ENCODE measurements at places on chromosomes 5 and 9.

- no peak for DNase-seq
These were observed 7.0 kb upstream of the UGT3A2 start for GRCh38 chr5:36073595-36074216.

- no peak for DNase-seq
These were observed 63.5 kb downstream of the GALNT12 start for GRCh38 chr9:98870782-98871557.

DNA sequence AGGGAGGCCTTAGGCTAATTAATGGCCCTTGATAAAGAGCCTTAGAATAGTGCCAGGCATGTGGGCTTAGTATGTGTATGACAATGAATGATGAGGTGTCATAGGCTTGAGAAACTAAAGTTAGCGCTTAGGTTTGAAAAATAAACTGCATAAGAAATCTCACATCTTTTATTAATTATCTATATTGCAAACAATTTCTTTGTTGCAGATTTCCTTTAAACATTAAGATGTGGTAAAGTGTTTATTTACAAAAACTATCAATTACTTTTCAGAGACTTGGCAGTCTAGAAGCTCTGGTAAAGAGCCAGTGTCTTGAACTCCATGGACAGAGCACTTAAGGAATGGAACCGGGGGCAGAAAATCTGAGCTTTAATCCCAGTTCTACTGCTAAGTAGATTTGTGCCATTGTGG, 23.1 kb downstream of the MAP1B start:
- DNase-seq = no peak

- DNase-seq = peak; percentile 78
These were observed 28.7 kb downstream of the NEK6 start for GRCh38 chr9:124286292-124286931.

DNA sequence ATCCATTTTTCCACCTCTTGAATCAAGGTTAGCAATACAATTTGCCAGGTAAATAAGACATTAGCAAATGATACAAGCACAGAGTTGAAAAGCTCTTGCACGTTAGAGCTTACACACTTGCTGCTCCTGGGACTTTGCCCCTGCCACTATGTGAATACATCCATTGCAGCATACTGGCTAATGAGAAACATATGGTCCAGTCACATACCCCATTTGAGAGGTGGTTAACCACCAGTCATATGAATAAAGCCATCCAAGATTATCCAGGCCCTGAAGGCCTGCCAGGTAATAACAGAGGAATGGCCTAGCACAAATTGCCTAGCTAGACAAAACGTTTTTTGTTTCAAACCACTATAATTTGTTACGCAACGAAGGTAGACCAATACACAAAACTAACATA, 45.8 kb upstream of the FTMT start:
- no peak for DNase-seq

GRCh38 chr9:90064971-90065370, 460.2 kb downstream of the GADD45G start:
- DNase-seq = no peak

- DNase-seq = no peak
These were observed 183.3 kb upstream of the PIK3R1 start for GRCh38 chr5:68032216-68032762.

GRCh38 chr9:133876144-133876543, 116.0 kb downstream of the VAV2 start:
- peak; percentile 8 for DNase-seq

- no peak for DNase-seq
These were observed 80.6 kb upstream of the DAB2 start for GRCh38 chr5:39505363-39505762.

DNA sequence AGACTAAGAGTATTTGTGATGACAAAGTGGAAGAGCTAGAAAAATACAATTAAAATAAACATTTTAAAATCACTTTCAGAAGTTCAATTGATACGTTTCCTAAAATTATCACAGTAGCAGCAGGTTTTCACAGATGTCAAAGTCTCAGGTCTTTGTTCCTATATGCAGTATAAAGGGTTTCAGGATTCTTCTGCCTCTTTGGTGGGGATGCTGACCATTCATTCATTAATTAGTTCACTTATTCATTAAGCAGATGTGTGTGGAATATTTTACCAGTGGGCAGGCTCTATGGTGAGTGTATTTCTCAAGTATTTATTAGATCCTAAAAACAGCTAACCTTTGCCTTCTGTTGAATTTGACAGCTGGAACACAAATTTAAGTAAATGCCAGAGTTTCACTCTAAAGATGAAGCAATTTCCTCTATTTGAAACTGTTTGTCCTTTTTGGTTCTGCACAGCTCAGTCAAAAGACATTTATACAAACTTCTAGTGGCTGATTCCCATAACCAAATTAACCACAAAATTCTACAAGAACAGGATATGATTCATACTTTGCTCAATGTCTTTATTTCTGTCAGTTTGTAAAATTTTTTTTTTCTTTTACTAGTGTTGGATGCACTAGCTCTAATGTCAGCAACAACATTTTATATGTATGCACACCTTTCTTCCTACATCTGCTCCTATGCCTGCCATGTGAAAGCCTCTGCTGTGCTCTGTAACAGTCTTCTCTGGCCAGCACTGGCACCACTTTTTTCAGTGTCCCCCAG, 75.9 kb upstream of the PRR16 start:
- DNase-seq = no peak

- DNase-seq = no peak
These were observed 70.5 kb downstream of the PPARGC1B start for GRCh38 chr5:149800633-149801032.

GRCh38 chr5:181248277-181248676, 4.6 kb upstream of the RACK1 start:
- DNase-seq = no peak

DNA sequence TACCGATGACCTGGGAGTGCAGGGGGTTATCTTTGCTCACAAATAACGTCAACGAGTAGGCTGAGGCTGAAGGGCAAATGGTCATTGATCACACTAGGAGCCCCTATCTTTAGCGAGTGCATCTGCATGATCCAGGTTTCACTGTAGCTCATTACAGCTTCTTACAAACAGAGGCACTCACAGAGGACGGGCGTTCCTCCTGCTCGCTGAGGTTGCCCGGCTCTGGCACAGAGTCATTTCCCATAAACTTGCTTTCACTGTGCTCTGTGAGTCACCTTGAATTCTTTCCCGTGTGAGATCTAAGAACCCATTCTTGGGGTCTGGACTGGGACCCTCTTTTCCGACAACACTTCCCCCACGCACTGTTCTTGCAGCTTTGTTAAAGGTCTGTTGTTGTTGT, 1.9 kb upstream of the PAEP start:
- no peak for DNase-seq

DNA sequence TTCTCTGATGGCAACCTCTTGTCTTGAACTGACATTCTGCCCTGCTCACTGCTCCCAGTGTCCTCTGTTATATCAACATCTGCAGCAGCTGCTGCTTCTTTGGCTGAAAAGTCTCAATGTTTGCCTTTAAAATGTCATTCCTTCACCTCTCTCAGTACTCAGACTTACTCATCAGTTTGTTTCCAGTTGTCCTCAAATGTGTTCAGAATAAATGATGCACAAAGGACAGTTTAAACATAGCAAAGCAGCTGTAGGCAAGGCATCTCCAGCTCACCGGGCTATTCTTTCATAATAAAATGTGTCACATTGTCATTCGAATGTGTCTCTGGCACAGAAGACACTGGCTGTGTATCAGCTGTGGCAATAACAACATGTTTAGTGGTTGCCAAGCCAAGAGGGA, 590.9 kb upstream of the ZNF608 start:
- DNase-seq = no peak

GRCh38 chr9:35792024-35792813, 828 bp downstream of the NPR2 start:
- no peak for DNase-seq

GRCh38 chr5:103587185-103587748, 24.7 kb upstream of the NUDT12 start:
- no peak for DNase-seq

DNA sequence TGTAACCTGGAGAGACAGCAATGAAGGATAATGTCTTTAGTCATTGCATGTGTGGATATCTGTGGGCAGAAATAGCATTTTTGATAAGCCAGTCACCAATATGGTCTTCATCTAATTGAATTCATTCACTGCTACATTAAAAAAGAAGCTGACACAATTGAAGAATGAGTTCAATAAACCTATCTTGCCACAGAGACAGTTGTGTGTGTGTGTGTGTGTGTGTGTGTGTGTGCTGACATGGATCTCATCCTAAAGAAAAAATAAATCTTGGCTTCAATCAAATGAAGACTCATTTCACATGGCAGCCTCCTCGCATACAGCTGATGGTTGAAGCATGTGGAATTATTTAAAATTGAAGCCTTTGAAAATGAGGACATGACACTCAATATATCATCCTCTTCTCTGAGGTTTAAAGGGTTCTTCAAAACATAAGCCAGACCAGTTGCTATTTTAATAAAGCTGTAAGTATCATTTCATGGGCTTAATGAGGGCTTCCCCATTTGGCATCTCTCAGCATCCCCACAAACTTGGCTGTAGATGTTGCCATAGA, 118.5 kb upstream of the PTPN3 start:
- DNase-seq = no peak

- DNase-seq = no peak
These were observed 48.4 kb downstream of the CCDC125 start for GRCh38 chr5:69284203-69284602.

DNA sequence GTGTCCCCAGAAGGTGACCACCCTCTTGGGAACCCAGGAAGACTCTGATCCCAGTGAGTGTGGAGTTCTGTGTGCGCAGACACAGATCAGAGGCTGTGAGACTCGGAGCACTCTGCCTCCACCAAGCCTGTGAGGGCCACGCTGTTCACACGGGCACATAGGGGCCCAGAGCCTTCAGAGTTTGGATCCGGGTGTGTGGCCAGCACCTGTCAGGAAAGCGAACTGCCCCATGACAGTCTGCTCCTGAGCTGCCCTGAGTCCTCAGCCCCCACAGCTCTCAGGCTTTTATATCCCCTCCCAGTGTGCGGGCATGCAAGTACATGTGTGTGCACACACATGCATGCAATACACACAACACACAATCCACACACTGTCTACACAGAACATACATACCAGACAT, 161.8 kb upstream of the IRX2 start:
- no peak for DNase-seq

DNA sequence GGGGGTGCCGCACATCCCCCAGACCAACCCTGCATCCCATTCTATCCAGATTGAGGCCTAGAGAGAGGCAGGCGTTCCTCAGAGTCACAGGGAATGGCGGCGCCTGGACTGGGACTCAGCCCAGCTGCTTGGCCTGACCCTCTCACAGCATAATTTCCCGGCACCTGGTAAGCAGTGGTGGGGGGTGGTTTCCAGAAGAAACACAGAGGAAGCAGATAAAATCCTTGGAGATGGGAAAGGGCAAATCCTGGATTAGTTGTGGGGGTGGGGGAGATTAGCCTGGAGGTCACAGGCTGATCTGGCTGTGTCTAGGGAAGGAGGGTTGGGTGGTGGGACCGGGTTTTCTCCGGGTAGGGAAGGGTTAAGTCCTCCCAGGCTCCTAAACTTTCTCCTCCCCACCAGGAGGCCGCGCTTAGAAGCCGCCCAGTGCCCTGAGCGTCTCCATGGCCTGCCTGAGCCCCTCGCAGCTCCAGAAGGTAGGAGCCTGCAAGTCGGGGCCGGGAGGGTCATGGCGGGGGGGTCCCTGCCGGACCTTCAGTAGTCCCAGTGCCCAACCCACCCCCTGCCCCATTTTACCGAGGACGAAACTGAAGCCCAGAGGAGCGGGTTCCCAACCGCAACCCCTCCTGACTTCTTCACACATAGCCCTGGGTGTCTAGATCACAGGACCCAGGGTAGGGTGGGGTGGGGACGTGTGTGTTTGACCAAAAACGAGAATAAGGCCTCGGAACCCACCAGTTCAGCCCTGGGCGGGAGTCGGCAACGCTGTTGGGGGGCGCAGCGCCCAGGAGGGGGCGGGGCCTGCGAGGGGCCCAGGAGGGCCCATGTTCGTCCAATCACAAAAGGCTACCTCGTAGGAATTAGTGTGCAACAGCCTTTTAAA, 1.3 kb downstream of the PHYHD1 start:
- DNase-seq = no peak

- DNase-seq = no peak
These were observed 133.3 kb upstream of the DPYSL3 start for GRCh38 chr5:147643142-147643541.

GRCh38 chr5:15704397-15704947, 204.5 kb downstream of the FBXL7 start:
- no peak for DNase-seq

GRCh38 chr9:38386319-38386895, 6.1 kb upstream of the ALDH1B1 start:
- no peak for DNase-seq

DNA sequence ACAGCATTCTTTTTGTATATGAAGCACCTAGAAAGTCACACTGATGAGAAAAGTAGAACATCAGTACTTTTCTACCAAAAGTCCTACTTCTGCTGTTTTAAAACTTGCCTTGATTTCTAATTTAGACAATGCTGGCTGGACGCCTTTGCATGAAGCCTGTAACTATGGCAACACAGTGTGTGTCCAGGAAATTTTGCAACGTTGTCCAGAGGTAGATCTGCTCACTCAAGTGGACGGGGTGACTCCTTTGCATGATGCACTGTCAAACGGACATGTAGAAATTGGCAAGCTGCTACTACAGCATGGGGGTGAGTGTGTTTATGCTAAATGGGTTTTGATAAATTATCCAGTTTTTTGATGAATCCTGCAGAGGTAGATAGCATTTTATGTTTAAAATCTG, 73.5 kb downstream of the SLF1 start:
- DNase-seq = no peak

GRCh38 chr5:10491673-10492026, 50.0 kb downstream of the ROPN1L start:
- DNase-seq = no peak

DNA sequence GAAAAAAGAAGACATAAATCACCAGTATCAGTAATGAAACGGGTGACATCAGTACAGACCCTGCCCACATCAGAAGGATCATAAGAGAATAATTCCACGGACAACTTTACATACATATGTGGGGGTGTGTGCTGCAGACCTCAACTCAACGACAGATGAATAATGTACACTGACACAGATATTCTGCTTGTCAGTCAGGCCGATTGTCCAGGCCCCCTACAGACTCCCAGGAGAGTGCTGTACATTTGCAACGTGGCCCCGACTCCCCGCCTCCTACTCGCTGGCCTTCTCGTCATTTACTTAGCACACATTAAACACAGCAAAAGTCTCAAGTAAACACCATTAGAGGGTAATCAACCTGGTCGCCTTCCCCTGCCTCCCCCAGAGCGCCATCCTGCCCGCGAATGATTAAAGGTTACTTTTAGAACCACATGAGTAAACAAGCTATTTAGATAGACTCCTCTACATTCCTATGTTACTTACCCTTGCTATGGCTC, 3.5 kb upstream of the TMED9 start:
- DNase-seq = no peak

- DNase-seq = no peak
These were observed 9.9 kb downstream of the PAPPA start for GRCh38 chr9:116163293-116164055.

GRCh38 chr5:104171958-104172690, 609.5 kb upstream of the NUDT12 start:
- DNase-seq = no peak

- no peak for DNase-seq
These were observed 1378.7 kb upstream of the C9orf72 start for GRCh38 chr9:28951945-28952344.

Measured in Calu3 (cell line).